ENCODE measurements at places on chromosomes 1 and 21.

DNA sequence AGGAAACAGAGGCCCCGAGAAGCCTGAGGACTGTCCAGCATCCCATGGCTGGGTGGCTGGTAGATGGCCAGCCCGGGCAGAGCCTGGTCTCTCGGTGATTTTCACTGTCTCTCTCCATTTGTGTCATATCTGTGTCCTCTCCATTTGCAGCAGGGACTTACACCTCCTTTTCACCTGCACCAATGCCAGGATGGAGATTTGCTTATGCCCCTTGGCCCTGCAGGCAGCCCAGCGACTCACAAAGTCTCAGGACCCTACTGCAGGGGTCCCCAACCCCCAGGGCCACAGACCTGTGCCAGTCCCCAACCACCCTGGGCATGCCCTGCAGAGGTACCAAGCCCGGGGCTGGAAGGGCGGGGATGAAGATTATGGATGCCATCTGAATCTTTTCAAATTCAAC is 201.6 kb downstream of the RHOU start:
- DNase-seq: no peak

GRCh38 chr1:116182019-116182714 is 71.0 kb downstream of the MAB21L3 start:
- no peak for DNase-seq

DNA sequence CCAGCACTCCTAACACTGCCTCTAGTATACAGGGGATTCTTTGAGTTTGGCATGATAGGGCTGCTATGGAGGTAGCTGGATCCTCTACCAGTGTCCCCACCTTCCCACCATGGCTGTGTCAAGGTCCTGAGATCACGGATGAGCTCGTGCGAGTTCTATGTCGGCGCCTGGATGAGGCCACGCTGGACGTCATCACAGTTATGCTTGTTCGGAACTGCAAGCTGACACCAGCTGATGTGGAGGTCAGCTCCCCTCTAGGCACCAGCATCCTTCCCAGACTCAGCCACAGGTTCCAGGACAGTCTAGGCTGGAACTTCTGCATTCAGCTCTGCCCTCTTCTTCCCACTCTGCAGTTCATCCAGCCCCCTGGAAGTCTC is 15.2 kb downstream of the HYI start:
- DNase-seq: no peak

DNA sequence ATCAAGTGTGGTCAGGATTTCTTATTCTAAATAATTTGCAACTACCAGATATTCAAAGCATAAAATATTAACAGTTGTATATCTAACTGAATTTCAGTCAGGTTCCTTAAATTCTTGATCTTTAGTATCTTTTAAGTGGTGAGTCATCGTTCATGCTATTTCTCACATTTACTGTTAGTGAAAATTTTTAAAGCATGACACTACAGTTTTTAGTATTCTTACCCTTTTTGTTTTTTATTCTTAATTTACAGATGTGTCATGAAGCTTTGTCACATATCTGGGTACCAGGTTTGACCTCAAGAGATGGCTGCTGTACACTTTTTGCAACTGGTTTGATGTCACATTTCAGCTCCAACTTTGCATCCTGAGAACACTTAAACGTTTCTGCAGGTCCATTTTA is 12.7 kb downstream of the AKIRIN1 start:
- DNase-seq: no peak

- no peak for DNase-seq
Measured at GRCh38 chr1:159091607-159092031, 15.1 kb upstream of the AIM2 start.

DNA sequence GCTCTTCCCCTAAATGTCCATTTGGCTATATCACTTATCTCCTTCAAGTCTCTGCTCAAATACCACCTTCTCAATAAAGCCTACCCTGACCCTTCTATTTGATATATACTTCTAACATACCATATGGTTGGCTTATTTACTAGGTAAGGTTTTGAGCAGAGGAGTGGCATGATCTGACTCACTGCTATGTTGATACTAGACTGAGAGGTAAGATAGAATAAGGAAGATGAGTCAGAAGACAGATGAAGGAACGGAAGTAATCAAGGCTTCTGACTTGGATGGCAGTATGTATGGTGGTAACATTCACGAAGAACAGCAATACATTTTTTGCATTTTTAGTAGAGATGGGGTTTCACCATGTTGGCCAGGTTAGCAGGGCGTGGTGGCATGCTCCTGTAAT is 4.8 kb upstream of the HRNR start:
- DNase-seq: no peak

DNA sequence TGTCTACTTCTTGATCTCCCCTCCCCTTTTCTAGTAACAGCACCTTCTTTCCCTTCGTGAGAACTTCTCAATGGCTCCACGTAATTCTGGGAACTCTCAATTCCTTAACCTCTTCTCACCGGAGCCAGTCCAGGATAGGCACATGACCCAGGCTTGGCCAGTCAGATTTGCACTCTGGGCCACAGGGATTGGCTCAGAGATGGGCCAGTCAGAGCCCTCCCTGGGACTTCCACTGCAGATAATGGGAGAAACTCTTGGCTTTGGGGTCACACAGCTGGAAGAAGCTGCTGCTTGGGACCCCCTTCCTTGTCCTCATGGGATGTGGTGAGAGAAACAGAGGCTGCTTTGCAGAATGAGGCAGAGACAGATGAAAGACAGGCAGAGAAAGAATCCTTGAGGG is 302.3 kb downstream of the PTPRU start:
- DNase-seq: no peak

GRCh38 chr1:203778146-203778545 is 13.2 kb downstream of the LAX1 start:
- DNase-seq: no peak

DNA sequence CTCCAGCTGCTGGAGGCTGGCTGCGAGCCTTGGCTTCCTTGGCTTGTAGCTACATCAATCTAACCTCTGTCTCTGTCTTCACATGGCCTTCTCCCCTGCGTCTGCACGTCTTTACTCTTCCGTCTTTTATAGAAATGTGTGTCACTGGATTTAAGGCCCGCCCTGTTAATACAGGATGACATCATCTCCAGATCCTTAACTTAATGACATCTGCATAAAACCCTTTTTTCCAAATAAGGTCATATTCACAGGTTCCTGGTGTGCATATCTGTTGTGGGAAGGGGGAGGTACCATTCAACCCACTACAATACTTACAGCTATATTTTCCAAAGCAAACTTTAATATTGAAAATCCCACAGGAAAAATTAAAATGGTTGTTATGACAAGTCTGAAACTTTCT is 165.3 kb upstream of the FOXD3 start:
- DNase-seq: no peak

- DNase-seq: no peak
Measured at GRCh38 chr1:208344202-208344857, 100.1 kb upstream of the PLXNA2 start.

DNA sequence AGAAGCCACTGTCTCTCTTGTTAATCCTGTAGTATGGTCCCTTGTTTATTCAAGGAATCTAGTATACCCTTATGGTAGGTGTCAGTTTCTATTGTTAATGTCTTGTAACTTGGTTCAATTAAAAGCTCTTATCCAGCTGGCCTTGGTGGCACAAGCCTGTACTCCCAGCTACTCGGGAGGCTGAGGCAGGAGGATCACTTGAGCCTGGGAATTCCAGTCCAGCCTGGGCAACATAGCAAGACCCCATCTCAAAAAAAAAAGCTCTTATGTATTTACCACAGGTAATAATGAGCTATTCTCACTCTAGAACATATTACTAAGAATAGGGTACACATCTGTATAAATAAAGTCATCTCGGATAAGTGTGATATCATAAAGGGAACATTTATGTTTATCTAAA is 46.5 kb downstream of the TMEM200B start:
- no peak for DNase-seq

DNA sequence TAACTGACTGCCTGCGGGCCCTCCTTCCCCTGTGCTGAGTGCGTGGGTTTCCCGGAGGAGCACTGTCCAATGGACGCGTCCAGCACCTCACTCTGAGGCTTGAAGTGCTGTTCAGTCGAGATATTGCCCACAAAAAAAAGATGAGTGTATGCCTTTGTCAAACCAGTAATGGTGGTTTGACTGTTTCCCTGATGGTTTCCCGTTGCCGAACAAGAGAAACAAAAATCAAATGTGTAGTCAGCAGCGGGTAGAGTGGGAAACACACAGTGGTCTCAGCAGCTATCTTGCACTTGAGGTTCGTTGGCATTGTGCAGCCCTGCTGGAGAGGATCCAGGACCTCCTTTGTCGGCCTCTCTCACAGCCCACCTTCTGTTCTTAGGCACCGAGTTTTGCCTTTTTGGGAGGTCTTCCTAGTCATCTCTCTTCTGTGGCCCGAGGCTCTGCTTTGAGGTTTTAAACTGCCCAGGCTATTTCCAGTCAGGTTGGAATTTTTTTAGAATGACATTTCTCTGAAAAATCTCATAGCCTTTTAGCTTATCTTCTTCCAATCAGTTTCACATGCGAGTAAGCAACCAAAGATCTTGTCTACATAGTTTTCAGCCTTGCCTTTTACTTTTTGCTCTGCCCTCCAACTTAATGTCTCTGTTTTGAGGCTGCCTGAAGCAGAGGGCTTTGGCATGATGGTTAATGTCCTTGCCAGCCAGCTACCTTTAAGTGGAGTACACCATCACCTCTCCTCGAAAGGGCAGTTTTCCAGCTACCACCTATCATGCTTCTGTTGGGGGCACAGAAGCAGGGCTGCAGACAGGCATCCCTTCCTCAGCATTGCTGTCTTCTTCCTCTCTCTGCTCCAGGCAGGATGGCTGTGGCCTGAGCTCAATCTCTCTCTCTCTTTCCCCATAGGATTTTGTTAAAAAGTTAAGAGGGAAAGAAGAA is 132.3 kb downstream of the URB2 start:
- DNase-seq: no peak

DNA sequence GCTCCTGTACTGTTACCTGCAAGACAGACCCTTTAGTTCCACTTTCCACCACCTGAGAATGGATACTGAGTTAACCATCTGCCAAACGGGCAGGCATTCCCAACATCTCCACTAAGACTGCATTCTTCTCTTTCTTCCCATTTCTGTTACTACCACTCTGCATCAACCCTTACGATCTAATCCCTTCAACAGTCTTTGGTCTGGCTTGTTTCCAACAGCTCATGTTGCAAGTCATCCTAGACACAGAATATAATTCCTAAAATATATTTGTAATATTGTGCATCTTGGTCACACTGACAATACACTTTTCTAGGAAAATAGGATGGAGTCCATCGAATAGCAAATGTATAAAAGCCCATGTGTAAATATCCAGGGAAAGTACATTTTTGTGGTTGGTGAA is 166.7 kb downstream of the SIPA1L2 start:
- no peak for DNase-seq

GRCh38 chr1:11654137-11654938 is at the start of the genes FBXO2 and FBXO44:
TSS of gene FBXO2 (minus strand) at chr1:11654429. CDS start at chr1:11654340, 89 bp downstream.
TSS of gene FBXO44 (plus strand) at chr1:11654877. CDS start at chr1:11655836, 959 bp downstream.
- no peak for DNase-seq

DNA sequence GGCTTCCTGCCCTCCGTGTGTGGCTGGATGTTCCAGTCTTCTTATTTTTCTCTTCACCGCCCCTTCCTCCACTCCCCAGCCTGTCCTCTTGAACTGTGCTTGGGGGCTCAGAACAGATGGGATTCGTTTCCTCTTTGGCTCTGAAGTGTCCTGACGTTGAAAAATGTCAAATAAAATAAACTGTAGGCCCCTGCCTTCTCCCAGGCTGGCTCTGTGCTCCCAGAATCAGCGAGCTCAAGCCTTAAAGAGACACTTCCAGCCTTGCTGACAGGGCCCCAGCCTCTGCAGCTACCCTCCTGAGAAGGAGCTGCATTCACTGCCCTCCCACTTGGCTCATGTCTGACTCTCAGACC is 104.2 kb upstream of the IPO9 start:
- DNase-seq: no peak

- no peak for DNase-seq
Measured at GRCh38 chr21:28233536-28234220, 759.0 kb downstream of the LTN1 start.

DNA sequence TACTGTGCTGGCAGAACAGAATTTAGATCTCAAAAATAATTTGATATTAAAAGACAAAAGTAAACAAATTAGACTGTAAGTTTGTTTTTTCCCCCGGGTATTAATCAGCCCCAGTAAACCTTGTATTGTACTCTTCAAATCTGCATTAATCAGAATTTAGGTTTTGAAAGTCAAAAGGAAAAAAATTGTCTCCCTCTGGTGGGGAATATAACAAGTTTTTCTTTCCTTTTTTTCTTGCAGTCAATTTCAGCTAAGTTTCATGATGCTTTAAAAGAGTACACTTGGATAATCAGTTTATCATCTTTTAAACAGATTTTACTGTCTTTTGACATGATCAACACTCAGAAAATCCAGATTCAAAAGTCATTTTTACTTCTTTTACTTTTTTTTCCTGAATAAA is 134.5 kb upstream of the PKN2 start:
- DNase-seq: no peak

DNA sequence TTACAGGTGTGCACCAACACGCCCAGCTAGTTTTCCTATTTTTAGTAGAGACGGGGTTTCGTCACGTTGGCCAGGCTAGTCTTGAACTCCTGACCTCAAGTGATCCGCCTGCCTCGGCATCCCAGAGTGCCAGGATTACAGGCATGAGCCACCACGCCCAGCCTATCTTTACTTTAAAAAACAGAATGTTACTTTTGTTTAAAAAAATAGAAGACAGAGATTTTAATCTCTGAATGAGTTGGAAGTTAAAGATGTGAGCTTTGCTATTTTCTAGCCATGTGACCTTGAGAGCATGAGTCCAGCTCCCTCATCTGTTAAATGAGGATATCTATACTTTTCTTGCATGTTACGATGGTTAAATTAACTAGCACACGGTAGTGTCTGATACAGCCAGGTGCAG is 3.9 kb upstream of the PUM1 start:
- DNase-seq: no peak

DNA sequence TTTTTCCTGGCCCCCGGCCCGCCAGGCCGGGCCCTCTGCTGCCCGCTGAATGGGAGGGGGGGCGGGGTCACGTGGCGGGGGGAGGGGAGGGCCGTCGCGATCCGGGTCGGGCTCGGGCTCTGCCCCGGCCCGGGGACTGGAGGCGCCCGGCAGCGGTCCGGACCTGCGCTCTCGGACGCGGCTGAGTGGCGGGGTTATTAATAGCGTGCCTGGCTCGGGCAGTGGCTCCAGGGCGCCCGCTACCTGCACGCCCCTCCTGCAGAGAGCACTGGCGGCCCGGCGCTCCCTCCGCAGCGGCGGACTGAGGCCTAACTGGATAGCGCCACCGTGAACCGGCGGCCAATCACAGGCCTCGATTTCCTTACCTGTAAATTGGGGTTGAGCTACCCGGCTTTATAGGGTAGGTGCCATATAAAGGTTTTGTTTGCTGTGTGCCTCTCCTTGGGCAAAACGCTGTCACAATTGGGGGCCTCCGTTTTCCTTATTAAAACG is 28.1 kb downstream of the AHDC1 start:
- no peak for DNase-seq

Data from epithelial cell of proximal tubule (primary cell).